Activated CD4-positive, alpha-beta T cell treated with anti-CD3 and anti-CD28 coated beads for 1 hour (primary cell): ENCODE measurements at places on chromosomes 11 and 22.
A peak's percentile ranks its signal among the peaks of the same experiment; 100 is the strongest.

DNA sequence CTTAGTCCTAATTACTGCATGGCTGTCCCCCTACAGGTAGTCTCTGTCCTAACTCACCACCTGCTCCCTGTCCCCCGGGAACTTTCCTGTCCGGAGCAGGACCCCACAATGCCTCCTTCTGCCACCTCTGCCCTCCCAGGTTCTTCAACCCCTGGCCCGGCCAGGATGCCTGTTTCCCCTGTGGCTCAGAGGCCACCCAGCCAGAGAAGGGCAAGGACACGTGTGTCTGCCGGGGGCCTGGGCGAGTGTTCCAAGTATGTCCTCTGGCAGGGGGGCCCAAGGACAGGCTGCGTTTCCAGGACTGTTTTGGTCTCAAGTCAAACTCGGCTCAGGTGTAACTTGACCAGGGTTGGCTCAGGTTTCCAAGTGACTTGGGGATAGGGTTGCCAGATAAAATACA lies 63.8 kb downstream of the BTG4 start:
- DNase-seq, result no peak

GRCh38 chr22:20803696-20804324 lies 29.9 kb downstream of the SERPIND1 start:
- peak; percentile 15 for DNase-seq

DNA sequence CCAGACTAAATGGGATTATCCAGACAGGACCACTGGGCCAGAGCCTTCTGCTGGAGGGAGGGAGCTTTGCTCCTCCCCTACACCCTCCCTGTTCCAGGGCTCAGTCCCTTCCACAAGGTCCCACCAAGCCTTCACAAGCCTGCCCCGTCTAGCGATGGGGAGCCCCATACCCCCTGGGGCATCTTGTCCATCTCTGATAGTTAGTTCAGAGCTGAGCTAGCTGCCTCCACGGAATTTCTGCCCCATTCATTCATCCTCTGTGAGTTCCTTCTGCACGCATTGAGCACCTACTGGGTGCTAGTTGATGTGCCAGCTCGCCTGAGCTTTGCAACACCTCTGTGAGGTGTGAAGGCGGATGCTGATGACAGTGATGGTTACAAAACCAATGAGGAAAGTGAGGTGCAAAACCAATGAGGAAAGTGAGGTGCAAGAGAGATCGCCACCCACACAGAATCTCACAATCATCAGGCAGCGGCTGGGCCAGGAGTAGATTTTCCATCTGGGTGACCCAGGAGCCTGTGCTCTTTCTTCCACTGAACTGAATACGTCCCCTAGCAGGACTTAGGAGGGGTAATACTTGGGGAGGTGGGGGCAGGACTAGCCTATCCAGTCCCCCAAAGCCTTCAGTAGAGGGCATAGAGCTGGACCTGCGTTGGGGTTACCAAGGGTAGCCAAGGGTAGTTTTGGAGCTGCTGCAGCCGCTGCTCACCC lies 21.5 kb upstream of the CBX7 start:
- DNase-seq, result no peak

GRCh38 chr11:81207421-81208054 lies 1526.1 kb downstream of the FAM181B start:
- DNase-seq, result no peak

GRCh38 chr11:9815486-9816136 lies 151.7 kb downstream of the SWAP70 start:
- no peak for DNase-seq

DNA sequence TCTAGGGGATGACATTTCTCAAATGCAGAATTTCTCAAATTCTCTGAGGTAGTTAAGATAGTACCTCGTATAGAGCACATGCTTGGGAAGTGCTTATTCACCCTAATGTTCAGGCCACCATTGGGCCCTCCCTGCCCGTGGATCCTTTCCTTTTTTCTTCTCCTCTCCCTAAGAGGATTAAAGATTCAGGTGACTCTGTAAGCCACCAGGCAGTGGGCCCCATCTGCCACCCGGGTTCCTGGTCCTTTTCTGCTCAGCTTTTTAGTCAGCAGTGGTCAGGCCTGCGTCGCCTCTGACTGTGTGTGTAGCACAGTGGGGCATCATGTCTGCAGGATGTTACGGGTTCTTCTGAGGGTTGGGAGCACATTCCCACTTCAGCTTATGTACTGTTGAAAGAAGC lies 7.2 kb downstream of the CEP164 start:
- DNase-seq, result no peak

GRCh38 chr11:92882828-92883611 lies 86.4 kb upstream of the MTNR1B start:
- DNase-seq, result no peak

- DNase-seq, result no peak
Observed at GRCh38 chr11:62505440-62506091, 41.0 kb downstream of the AHNAK start.

GRCh38 chr11:129825380-129825779 lies 9.7 kb downstream of the TMEM45B start:
- DNase-seq, result no peak

- no peak for DNase-seq
Observed at GRCh38 chr22:18966748-18967147, 30.7 kb upstream of the PRODH start.

DNA sequence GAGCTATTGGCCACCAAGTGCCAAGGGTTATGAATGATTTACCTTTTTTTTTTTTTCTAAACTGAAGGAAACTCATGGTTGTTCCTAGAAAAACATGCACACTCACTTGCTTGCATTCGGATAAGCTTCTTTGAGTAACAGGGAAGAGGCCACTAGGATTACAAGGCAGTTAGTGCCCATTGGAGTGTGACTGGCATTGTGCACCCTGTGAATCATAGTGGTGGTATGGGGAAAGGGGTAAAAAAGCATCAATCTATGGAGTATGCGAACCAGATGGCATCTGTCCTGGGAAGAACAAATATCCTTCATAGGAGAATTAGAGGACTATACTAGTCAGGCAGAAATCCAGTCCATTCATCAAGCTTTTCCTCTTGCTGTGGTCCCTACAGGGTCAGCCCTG lies 24.2 kb downstream of the CD44 start:
- no peak for DNase-seq

- no peak for DNase-seq
Observed at GRCh38 chr11:134753771-134754520, 341.9 kb upstream of the B3GAT1 start.

- DNase-seq, result no peak
Observed at GRCh38 chr22:32466496-32466895, 2.2 kb upstream of the BPIFC start.

GRCh38 chr11:45658292-45658991 lies 7.0 kb downstream of the CHST1 start:
- no peak for DNase-seq

GRCh38 chr11:126290887-126291286 lies 8.0 kb downstream of the TIRAP start:
- DNase-seq, result no peak

DNA sequence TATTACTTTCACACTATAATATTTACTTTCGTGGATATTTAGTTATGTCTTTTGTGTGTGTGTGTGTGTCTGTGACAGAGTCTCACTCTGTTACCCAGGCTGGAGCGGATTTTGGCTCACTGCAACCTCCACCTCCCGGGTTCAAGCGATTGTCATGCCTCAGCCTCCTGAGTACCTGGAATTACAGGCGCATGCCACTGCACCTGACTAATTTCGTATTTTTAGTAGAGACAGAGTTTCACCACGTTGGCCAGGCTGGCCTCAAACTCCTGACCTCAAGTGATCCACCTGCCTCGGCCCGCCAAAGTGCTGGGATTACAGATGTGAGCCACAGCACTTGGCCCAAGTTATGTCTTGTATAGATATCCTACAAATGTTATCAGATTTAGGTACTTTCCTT lies 9.9 kb downstream of the PISD start:
- no peak for DNase-seq

DNA sequence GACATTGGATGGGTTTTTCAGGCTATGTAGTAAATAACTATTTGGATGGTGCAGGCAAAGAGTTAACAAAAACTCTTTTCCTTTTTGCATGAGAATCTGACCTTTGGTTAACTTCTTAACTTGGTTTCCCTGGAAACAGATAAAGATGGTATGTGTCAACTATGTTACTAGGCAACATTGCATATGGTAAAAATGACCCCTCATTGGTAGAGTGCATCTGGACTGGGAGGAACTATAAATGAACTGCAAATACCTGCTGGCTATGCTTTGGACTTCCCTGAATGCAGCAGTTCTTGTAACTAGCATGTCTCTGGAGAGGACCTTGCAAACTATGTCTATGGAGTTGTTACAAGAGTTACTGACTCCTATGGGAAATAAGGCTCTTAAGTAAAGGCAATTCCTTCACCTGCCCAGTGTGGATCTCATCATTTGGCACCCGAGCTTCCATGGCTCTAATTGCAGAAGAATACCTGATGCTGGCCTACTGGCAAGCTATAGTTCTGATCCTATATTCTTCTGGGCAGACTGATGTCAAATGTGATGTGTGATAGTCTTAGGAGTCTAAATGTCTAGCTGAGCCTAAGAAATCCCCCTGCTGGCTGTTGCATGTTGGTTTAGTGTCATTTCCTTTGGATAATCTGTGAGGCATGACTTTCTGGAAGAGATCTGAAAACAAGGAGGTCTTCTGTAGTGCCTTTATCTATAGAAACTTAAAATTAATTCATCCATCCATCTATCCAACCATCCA lies 126.7 kb upstream of the MTMR2 start:
- DNase-seq, result no peak

GRCh38 chr22:49025791-49026493 lies 801.7 kb downstream of the BRD1 start:
- DNase-seq, result no peak

DNA sequence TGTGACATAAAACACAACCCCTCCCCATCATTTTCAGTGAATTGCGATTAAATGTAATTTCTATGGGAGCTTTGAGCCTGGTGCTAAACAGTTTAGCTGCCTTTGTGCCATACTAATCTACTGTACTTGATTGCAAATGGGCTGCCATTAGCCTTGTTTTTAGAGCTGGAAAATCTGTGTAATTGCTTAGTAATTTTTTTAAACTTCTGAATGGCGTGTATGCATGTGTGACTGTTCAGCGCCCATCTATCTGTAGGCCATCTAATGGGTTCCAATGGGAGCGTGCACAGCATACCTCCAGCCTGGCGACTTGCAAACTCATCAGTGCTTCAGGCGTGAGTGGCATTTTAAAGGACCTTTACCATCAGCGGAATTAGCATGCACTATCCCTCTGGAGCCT lies 142.7 kb upstream of the KIRREL3 start:
- DNase-seq, result no peak

GRCh38 chr11:119091178-119091577 lies 6.5 kb downstream of the HMBS start:
- DNase-seq, result no peak

GRCh38 chr11:85723088-85723487 lies 37.1 kb upstream of the CCDC89 start:
- DNase-seq, result no peak

- DNase-seq, result no peak
Observed at GRCh38 chr22:38824585-38824984, 19.2 kb downstream of the NPTXR start.
